AG04449 (cell line): ENCODE measurements at places on chromosomes 12 and 14.

DNA sequence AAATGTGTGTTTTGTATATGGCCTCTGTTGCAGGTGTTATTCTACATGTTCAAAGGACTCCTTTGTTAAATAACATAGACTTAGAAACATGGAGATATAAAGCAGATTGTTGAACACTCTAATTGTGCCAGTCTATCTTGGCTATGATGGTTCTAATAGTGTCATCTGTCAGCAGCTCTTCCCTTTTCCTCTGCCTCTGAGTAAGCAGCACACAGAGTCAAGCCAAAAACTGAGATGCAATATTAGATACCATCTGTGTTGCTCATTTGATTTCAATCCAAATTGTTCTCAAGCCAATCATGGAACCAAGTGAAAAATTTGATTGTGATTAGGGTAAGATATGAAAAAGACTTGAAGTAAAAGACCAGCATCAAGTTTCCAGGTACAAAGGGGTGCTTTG lies 871.1 kb upstream of the MGAT4C start:
- no peak for DNase-seq

GRCh38 chr12:107541001-107541705 lies 144.4 kb upstream of the PWP1 start:
- no peak for DNase-seq

- DNase-seq, result no peak
Observed at GRCh38 chr12:19915392-19916195, 452.7 kb upstream of the PDE3A start.

DNA sequence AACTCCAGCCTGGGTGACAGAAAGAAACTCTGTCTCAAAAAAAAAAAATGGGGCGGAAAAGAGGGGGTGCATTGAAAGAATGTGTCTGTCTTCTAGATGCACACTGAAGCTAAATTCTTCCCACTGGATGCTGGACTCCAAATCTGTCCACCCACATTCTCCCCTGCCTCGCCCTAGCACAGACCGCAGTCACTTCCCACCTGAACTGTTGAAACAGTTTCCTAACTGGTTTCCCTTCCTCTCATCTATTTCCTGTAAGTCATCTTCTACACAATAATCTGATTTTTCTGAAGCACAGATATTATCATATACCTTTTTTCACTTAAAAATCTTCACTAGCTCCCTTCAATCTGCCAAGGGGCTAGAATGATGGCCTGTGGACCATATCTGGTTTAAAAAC lies 1.5 kb upstream of the HCAR1 start:
- no peak for DNase-seq

DNA sequence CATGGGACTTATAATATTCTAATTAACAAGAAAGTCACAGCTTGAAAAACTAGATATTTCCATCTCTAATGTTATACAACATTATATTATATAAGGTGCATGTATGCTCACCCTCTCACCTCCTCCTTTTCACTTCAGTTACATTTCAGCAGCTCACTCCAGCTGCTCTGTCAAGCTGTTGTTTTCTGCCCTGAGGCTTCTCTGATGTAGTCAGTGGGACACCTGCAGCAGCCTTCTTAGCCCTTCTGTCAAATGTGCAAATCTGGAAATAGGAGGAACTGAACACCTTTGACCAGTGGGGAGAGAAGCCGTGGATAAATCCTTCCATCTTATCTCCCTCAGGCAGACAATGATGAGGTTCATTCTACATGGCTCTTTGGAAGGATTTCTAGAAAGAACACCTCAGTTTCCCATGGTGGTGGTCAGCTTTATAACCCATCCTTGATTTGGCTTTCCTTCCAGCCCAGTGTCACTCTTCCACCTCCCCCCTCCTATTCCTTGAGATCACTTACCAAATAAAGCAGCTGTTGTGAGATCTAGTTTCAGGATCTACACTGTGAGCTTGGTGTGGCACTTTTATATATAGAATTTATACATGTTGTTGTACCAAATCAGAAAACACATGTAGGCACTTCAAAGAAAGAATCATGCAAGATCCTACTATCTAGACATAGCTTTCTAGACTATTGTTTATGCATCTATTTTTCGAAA lies 79.6 kb upstream of the STK38L start:
- no peak for DNase-seq

- DNase-seq, result no peak
Observed at GRCh38 chr12:56296295-56296694, 3.8 kb downstream of the CS start.

DNA sequence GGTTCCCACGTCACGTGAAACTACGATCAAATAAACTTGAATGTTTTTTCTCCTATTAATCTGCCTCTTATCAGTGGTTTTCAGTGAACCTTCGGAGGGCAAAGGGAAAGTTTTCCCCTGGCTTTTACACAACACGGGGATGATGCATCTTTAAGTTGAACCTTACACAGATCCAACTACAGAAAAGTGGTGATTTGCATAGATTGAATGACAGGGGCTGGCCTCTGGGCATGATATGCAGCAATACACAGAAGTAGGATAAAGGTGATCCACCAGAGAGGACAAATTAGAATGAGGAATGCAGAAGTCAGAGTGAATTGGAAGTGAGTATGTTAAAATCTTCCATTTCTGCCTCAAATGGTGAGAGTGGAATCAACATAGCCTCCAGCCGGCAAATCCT lies 11.6 kb downstream of the GSG1 start:
- DNase-seq, result no peak

GRCh38 chr14:89598548-89599186 lies 181.6 kb upstream of the FOXN3 start:
- DNase-seq, result no peak
